PC-3 (cell line): ENCODE measurements at places on chromosomes 4 and X. TPM values are rescaled to one million over a fixed set of nuclear protein-coding genes. Genes with fewer than 3 reads are reported as not detected.

DNA sequence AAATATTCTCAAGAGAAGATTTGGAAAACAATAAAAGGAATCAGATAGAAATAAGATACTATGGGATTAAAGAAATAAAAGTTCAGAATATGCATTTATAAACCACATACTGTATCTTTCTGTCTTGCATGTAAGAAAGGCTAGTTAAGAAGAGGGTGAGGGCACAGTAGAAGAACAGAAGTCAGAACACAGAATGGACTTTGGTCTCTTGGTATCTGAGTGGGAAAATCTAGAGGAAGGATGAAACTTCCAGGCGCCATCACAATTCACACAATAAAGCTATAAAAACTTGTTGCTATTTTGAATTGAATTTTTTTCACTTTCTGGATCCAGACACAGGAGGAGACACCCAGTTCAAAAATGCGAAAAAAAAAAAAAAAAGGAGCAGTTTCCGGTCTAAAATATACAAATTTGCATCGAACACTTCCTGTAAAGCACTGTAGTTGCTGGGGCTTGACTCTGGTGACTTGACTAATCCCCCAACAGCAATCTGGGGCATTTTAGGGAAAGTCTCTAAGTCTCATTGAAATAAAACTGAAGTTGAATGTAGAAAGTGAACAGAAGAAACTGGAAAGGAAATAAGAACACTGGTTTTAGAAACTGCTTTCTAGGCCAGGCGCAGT, 8.1 kb upstream of the NAAA start:
- DNase-seq: no peak

The HOPX gene
- 0.87 TPM in 1 of 2 replicates, not detected in the other for total RNA-seq

DNA sequence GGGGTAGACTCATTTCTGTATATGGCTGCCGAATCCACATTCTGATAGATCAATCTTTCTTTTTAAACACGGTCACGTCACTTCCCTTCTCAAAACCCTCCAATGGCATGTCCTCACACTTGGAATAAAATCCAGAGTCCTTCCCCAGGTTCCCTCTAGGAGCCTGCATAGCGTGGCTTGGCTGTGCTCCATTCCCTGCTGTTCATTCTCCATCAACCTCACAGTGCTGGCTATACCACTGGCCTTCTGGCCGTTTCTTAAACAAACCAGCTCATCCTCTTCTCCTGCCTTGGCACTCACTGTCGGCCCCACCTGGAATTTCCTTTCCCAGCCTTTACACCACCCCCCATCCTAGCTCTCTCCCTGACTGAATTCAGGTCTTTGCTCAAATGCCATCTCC, 77.1 kb downstream of the RBM47 start:
- peak; percentile 59 for DNase-seq

DNA sequence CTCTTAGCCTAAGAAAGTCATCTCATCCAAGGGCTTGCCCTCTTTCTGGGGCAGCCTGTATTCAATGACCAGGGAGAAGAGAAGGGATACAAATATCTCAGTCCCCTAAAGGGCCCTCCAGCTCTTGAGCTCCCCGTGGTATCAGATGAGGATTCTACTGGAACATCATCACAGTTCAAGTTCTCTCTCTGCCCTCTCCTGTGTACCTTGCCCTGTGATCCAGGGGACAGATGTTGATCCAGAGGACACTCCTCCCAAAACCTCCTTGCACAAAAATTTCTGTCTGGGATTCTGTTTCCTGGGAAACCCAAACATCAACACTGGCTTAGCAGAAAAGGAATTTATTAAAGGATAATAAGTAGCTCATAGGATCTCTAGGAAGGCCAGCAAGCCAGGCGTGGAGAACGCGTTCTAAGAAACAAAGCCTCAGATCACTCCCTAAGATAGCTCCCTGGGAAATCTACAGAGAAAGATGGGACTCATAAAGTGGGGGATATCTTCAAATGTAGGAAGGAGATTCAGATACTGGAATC, 296.3 kb upstream of the KLF3 start:
- DNase-seq: no peak

DNA sequence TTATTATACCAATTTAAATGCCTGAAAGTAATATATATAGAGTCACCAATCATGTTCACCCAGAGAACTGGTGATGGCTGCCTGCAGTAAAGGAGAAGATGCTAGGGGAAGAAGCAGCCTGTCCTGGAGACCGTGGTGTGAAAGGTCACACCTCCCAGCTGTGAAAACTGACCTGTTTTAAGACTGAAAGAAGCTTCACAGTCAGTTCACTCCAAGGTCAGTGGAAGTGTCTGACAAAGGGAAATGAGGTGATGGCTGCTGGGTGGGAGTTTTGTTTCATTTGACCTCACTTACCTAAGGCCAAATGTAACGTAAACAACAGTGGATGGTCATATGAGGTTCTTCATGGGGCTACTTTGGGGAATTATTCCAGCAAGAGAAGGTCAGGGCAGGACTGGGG, 352.1 kb upstream of the GATB start:
- no peak for DNase-seq

GRCh38 chr4:186297013-186297645, 31.1 kb downstream of the F11 start:
- peak; percentile 64 for DNase-seq

The OPHN1 gene
- 6.0 and 8.6 TPM in 2 replicates for total RNA-seq

The SPOCK3 gene
- 1.9 and 2.2 TPM in 2 replicates for total RNA-seq

DNA sequence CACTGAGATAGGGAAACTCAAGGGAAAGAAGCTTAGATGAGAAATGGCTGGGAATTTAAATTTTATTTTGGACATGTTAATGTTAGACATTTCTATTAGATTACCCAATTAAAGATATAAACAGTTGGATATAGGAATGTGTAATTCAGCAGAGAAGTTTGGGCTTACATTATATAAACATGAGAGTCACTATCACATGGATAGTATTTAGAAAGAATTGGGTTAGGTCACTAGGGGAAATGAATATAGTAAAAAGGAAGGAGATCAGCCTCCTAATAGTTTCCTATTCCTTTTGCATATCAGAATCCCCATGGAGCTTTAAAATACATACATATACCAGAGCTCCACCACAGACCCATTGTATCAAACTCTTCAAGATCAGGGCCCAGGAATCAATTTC, 19.6 kb upstream of the CXCL5 start:
- no peak for DNase-seq

GRCh38 chrX:151419782-151420181, 22.8 kb downstream of the VMA21 start:
- no peak for DNase-seq

GRCh38 chr4:118367872-118368271, 15.1 kb upstream of the PRSS12 start:
- DNase-seq: no peak

DNA sequence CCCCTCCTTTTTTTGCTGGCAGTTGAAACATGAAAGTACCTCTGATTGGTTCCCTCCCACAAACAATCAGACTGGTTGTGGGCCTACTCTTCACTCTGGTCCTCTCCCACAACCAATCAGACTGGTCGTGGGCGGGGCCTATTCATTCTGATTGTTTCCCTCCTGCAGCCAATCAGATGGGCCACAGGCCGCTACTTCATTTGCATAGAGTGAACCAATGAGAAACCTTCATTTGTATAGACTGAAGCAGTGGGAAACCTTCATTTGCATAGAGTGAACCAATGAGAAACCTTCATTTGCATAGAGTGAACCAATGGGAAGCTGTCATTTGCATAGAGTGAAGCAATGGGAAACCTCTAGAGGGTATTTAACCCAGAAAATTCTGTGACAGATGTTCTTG, 55.2 kb downstream of the TRMT44 start:
- no peak for DNase-seq

The NCAPG gene
- total RNA-seq: 25.9 and 27.6 TPM in 2 replicates

The FAM133A gene
- total RNA-seq: 0.06 and 0.07 TPM in 2 replicates

GRCh38 chr4:101191302-101192098, 155.8 kb downstream of the PPP3CA start:
- no peak for DNase-seq

GRCh38 chr4:15244354-15244753, 183.5 kb upstream of the C1QTNF7 start:
- DNase-seq: peak; percentile 38

GRCh38 chr4:142493255-142494110, 352.6 kb downstream of the INPP4B start:
- DNase-seq: peak; percentile 37

The NSDHL gene
- total RNA-seq: 32.3 and 33.7 TPM in 2 replicates

The MAGEA2 gene
- not detected in 2 replicates for total RNA-seq
